ENCODE measurements at places on chromosomes 7 and 10.

GRCh38 chr10:12387561-12388210 is 38.3 kb downstream of the CAMK1D start:
- peak; percentile 76 for DNase-seq

- DNase-seq: no peak
Measured at GRCh38 chr7:99008921-99009530, 130.7 kb downstream of the TRRAP start.

GRCh38 chr7:152481082-152481481 is 45.3 kb upstream of the KMT2C start:
- DNase-seq: no peak

- DNase-seq: no peak
Measured at GRCh38 chr7:146094356-146094755, 22.2 kb upstream of the CNTNAP2 start.

- DNase-seq: no peak
Measured at GRCh38 chr10:115092555-115093285, 445 bp upstream of the ATRNL1 start.

GRCh38 chr7:101804088-101804963 is 13.1 kb upstream of the CUX1 start:
- DNase-seq: no peak

GRCh38 chr7:51224811-51225595 is 91.6 kb downstream of the COBL start:
- DNase-seq: no peak
